ENCODE measurements at places on chromosomes 1 and 21. TPM values are rescaled to one million over a fixed set of nuclear protein-coding genes. Genes with fewer than 3 reads are reported as not detected.

DNA sequence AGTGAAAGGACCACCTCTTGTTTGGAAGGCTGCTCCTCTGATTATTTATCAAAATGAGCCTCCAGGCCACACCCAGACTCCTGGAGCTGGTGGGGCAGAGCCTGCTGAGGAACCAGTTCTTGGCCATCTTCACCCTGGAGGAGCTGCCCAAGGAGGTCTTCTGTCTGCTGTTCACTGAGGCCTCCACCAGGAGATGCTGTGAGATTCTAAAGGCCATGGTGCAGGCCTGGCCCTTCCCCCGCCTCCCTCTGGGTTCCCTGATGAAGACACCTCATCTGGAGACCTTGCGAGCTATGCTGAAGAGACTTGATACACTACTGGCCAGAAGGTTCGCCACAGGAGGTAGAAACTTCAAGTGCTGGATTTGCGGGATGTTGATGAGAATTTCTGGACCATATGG is 61.7 kb upstream of the GJA8 start:
- H3K4me3 ChIP-seq: no peak overlapping the region
- H3K4me1 ChIP-seq: peaks cover 6% of the 10 kb centered on the region
- H3K36me3 ChIP-seq: no peaks in the 10 kb centered on the region

DNA sequence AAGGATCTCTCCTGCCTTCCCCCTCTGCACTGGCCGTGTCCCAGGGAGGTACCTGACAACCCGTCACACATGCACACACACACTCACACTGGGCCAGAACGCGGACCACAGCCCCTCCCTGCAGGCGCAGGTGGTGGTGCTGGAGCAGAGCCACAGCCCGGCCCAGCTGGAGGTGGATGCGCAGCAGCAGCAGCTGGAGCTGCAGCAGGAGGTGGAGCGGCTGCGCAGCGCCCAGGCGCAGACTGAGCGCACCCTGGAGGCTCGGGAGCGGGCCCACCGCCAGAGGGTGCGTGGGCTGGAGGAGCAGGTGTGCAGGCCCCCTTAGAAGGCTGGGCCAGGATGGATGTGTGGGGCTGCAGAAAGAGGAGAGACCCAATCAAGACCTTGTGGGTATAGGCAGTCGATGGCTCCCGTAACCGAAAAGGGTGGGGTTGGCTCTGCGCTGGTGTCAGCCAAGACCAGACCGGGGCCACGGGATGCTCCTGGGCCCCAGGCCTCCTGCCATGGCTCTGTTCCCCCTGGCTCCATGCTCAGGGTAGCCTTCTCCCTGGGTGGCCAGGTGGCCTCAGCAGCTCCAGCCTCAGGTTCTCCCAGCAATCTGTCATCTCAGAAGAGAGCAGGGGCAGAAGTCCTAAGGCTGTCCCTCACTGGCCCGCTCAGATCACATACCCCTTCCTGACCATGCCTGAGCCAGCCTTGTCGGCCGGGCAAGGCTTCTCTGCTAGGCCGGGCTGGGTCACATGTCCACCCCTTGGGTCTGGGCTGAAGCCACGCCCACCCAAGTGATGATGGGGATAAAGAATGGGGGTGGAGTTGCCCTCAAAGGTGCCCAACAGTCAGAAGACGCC is 8.9 kb downstream of the MFAP2 start:
- no peak overlapping the region for H3K4me3 ChIP-seq
- DNase-seq: no peak
- H3K27ac ChIP-seq: no peak overlapping the region
- H3K36me3 ChIP-seq: no peaks in the 10 kb centered on the region
- no peaks in the 10 kb centered on the region for H3K27me3 ChIP-seq

GRCh38 chr21:35436899-35437298 is 387.8 kb upstream of the RUNX1 start:
- H3K27me3 ChIP-seq: no peaks in the 10 kb centered on the region
- DNase-seq: peak; percentile 15
- no peak overlapping the region for H3K4me3 ChIP-seq
- H3K36me3 ChIP-seq: no peaks in the 10 kb centered on the region
- H3K27ac ChIP-seq: no peak overlapping the region

- H3K27ac ChIP-seq: no peak overlapping the region
- H3K4me3 ChIP-seq: no peak overlapping the region
- no peak for DNase-seq
- H3K4me1 ChIP-seq: peaks cover 5% of the 10 kb centered on the region
- H3K36me3 ChIP-seq: no peaks in the 10 kb centered on the region
These were observed 22.4 kb downstream of the LY9 start for GRCh38 chr1:160818207-160818937.

DNA sequence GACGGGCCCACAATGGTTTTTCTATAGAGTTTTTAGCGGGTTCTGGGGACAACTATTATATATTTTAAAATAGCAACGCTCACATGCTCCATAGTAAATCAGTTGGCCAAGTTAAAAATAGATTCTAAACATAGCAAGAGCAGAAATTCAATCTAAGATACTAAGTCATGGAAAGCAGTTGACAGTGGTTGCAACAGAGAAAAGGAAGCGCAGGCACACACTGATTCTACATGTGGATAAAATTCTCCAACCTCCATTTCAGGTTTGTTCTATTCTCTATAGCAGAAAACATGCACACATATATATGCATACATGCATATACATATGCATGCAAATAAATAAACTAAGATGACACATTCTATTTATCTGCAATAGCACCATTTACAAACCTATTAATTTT is 89.6 kb upstream of the HNRNPU start:
- DNase-seq: no peak
- H3K36me3 ChIP-seq: no peaks in the 10 kb centered on the region
- peaks cover 11% of the 10 kb centered on the region for H3K4me1 ChIP-seq
- no peaks in the 10 kb centered on the region for H3K27me3 ChIP-seq
- no peak overlapping the region for H3K27ac ChIP-seq
- H3K4me3 ChIP-seq: no peak overlapping the region

IFNLR1 gene
- 8.9 TPM for total RNA-seq

PLEKHN1 gene
- total RNA-seq: 14.0 TPM
